Epithelial cell of prostate (primary cell): ENCODE measurements at places on chromosomes 7 and 10.
A peak's percentile ranks its signal among the peaks of the same experiment; 100 is the strongest.

DNA sequence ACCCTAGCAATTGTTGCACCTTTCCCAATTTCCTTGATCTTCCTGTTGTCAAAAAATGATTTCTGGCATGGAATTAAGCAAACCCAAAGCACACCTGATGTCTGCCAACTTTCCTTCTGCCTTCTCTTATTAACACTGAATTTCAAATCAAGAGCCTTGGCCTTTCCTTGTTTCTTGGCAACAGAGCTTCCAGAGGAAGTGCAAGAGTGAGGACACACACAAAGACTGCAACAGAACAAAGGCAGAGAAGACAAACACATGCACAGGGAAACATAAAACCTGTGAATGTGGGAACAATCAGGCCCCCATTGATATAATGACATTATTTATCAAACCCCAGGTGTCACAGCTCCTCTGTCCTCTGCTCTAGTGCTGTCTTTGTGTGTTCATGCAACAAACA, 73.0 kb upstream of the IL6 start:
- no peak for DNase-seq

GRCh38 chr10:30639946-30640786, 10.6 kb upstream of the LYZL2 start:
- DNase-seq, result peak; percentile 6

DNA sequence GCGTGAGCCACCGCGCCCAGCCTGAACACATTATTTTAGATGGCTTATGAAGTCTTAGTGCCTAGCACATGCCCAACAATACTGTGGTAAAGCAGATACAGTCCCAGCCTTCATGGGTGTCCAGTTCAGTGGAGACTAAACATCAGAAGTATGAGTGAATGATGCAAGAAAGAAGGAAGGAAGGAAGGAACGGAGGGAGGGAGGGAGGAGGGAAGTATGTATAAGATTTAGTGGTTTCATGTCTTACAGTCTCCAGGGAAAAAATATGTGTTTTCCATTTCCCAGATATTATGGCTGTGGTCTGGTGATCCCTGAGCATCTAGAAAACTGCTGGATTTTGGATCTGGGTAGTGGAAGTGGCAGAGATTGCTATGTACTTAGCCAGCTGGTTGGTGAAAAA, 2.9 kb downstream of the AS3MT start:
- DNase-seq, result no peak

DNA sequence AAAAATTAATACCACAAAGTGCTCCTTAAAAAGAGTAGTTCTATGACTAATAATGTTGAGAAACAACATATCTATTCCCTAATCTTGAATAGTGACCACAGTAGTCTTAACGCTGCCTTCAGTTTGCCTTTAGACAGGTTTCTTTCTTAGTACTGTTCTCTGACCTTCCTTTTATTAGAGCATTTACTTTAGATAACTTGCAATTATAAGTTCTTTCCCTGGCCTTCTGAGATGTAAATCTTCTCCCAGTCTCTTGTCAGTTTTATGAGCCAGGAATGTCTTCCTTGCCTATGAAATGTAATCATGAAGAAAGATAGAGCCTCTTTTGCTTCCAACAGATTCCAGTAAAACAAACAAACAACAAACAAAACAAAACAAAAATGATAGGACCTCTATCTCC, 1119.8 kb upstream of the LRRTM3 start:
- no peak for DNase-seq

DNA sequence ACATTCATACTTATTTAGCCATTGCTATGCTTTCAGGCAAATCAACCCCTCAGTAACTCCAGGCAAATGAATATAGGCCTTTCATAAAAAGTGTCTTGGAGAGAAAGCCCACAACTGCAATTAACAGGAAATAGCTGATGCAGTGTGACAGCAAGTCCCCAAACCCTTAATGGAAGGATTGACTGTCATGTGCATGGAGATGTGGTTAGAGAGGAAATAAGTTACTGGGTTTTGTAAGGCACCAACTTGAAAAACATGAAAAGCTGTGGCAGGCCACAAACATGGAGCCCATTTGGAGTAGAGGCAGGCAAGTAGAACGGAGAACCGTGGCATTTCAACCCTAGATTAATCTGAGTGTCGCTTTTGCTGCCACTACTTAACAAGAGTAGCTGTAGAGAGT, 549.4 kb upstream of the C7orf33 start:
- no peak for DNase-seq

- DNase-seq, result no peak
Observed at GRCh38 chr7:117076426-117076943, 123.2 kb downstream of the ST7 start.

GRCh38 chr10:104336821-104337467, 1.3 kb downstream of the ITPRIP start:
- DNase-seq, result no peak

GRCh38 chr10:110566472-110567200, 859 bp upstream of the SMC3 start:
- DNase-seq, result no peak

GRCh38 chr10:111102359-111102837, 25.6 kb downstream of the ADRA2A start:
- no peak for DNase-seq
